OCI-LY7 (cell line): ENCODE measurements at places on chromosomes 7 and 10. TPM values are rescaled to one million over a fixed set of nuclear protein-coding genes. Genes with fewer than 3 reads are reported as not detected.

FBXL13 gene
- total RNA-seq: 1.6 TPM in 2 replicates

CRYGN gene
- total RNA-seq: not detected in 2 replicates

ZNHIT1 gene
- total RNA-seq: 40.8 and 44.3 TPM in 2 replicates

TNS3 gene
- total RNA-seq: 36.5 and 42.1 TPM in 2 replicates
